HFFc6 (cell line): ENCODE measurements at places on chromosomes 1 and 21. TPM values are rescaled to one million over a fixed set of nuclear protein-coding genes. Genes with fewer than 3 reads are reported as not detected.

GRCh38 chr1:22223176-22223575 is 80.3 kb upstream of the WNT4 start:
- DNase-seq: no peak

DNA sequence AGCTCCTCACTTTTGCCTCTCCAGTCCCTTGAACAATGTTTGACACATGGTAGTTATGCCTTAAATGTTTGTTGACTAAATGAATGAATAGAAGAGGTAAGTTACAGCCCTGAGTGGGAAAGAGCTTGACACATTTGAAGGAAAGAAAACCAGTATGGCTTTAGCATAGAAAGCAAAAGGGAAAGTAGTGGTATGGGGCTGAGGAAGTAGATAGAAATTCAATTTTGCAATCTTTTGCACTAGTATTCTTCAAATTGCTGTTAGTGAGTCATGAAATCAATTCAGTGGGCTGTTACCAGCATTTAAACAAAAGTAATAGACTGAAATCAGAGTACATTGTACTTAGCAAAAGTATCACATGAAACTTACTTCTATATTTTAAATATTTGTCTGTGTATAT is 21.1 kb downstream of the PLA2G4A start:
- no peak for DNase-seq

GRCh38 chr1:39269349-39269748 is 64.9 kb downstream of the MACF1 start:
- DNase-seq: no peak

GRCh38 chr1:222631611-222632208 is 13.8 kb downstream of the MIA3 start:
- no peak for DNase-seq

Gene HMGN2
- total RNA-seq: 434 and 661 TPM in 2 replicates
